ENCODE measurements at places on chromosomes 3 and 15.

GRCh38 chr3:142174559-142174958 is 25.2 kb upstream of the TFDP2 start:
- no peak for DNase-seq

DNA sequence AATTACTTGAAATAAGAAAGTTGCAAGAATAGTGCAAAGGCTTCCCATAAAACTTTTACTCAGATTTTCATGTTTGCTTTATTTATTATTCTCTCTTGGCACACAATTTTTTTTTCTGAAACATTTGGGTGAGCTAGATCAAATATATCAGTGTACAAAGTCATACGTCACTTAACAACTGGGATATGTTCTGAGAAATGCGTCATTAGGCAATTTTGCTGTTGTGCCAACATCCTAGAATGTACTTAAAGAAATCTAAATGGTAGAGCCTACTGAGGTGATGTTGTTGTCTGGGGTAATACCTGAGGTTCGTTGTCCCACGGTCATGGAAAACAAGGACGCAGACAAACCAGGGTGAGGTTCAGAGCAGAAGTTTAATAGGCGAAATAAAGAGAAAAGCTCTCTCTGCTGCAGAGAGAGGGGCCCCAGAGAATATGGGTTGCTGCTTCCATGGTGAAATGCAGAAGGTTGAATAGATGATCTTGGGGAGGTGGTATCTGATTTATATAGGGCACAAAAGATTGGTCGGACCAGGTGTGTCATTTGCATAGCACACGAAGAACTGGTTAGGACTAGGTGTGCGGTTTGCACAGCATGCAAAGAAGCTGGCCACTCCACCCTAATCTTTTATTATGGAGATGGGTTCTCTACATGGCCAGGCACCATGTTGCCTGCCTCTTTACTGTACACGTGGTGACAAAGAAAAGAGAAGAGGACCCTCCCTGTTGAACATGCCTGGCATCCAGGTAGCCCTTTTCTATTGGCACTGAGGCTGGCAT is 8.8 kb upstream of the GRAMD1C start:
- DNase-seq: no peak

DNA sequence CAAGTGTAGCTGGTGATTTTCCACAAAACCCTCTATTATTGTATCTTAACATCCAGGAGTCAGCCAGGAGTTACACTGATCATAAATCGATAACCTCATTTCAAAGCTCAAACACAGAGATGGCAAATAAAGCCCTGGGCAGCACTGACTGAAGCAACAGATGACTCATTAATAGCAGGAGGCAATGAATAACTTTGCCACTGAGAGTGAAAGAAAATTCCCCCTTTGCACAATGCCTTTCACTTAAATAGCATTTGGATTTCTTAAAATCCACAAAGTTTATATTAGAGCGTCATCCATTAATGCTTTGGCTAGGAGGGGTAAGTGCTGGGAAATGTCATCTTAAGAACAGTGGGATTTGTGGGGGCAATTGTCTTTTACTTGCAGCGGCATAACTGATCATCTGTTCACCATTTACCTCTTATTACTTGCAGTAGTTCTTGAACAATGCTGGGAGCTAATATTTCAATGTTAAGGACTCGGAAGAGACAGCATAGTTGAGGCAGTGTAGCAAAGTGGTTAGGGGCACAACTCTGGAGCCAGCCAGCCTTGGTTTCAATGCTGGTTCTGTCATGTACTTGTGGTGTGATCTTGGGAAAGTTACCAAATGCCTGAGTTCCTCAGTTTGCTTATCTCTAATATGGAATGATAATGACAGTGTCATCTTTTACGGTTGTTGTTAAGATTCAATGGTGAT is 630.4 kb upstream of the TBL1XR1 start:
- DNase-seq: no peak

GRCh38 chr15:23038726-23039142 is 635 bp downstream of the TUBGCP5 start:
- DNase-seq: peak; percentile 26

GRCh38 chr3:123559040-123559861 is 25.6 kb downstream of the HACD2 start:
- DNase-seq: peak; percentile 76

Data from NCI-H1105 treated with DMSO at 0.1 percent for 48 hours (cell line).